ENCODE measurements at places on chromosomes 1 and 21.

DNA sequence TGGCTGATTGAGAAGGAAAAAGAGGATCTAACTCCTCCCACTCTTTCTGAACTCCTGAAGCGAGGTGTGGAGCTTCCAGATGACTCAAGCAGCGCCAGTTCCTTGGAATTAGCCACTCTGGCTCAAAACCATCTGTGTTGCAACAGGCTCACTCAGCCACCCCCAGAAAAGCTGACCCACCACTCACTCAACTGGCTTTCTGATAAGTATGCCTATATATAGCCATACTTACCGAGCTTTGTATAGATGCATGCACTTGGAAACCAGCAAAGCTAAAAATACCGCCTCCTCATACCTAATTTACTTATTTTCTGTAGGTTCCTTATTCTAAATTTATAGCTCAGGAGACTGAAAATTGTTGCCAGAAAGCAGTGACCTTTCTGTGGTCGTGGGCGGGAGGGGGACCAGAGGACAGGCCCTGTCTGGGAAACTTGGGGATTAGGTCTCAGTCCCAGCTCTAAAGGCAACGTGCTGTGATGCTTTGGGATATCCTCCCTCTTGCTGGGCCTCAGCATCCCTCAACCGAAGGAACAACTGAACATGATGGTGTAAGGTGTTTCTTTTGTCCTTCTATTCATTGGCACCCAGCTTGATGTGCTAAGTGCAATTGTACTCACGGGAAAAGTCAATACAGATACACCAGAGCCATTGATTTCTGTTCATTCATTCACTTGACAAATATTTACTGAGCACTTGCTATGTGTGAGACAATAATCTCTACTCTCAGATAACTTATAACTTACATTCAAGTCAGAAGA is 65.7 kb downstream of the NENF start:
- no peak for DNase-seq

DNA sequence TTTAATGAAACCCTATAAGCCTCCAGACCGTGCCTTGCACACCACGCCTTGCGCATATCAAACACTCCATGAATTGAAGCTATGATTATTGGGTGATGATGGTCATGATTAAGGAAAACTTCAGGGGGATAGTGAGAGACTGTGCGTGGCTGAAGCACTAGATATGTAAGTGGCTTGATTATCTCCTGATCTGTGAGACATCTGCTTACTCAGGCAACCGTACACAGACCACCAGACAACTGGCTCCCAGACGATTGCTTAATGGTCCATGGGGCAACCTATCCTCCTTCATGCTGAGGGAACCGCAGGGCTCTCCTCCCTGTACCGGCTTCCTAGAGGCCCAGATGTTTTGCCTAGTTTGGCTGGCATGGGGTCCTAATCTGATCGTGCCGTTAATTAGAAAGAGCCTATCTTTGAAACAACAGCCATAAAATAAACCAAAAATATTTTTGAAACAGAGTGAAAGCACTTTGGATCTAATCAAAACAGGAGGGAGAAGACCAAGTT is 51.6 kb downstream of the IRF2BP2 start:
- DNase-seq, result no peak

GRCh38 chr1:232327899-232328298 is 302.0 kb downstream of the SIPA1L2 start:
- DNase-seq, result no peak

DNA sequence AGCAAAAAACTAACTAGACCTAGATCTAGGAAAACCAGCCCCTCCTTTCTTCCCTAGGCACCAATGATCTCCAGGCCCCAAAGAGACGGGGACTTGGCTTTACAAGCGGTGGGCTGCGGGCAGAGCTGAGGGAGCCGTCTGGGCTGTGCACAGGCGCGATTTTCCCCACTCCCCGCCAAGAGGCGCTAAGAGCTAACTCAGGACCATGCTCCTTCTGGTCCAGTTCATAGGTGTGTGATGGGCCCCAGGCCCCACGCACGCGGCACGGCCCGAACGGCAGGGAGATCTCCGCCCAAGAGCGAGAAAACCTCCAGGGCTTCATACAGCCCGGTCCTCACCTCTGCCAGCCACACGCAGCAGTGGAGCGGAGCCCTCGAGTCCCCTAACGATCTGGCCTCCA is 7.5 kb upstream of the GPR153 start:
- no peak for DNase-seq

GRCh38 chr1:85554630-85555327 is 25.8 kb upstream of the CCN1 start:
- DNase-seq, result no peak

- no peak for DNase-seq
Observed at GRCh38 chr1:167602840-167603239, 27.2 kb upstream of the RCSD1 start.

GRCh38 chr1:117059678-117060440 is at the start of gene TTF2:
Gene TTF2, plus strand, starts transcription at chr1:117060326. Its CDS starts 21 bp downstream, at chr1:117060347.
- DNase-seq, result peak; percentile 97

DNA sequence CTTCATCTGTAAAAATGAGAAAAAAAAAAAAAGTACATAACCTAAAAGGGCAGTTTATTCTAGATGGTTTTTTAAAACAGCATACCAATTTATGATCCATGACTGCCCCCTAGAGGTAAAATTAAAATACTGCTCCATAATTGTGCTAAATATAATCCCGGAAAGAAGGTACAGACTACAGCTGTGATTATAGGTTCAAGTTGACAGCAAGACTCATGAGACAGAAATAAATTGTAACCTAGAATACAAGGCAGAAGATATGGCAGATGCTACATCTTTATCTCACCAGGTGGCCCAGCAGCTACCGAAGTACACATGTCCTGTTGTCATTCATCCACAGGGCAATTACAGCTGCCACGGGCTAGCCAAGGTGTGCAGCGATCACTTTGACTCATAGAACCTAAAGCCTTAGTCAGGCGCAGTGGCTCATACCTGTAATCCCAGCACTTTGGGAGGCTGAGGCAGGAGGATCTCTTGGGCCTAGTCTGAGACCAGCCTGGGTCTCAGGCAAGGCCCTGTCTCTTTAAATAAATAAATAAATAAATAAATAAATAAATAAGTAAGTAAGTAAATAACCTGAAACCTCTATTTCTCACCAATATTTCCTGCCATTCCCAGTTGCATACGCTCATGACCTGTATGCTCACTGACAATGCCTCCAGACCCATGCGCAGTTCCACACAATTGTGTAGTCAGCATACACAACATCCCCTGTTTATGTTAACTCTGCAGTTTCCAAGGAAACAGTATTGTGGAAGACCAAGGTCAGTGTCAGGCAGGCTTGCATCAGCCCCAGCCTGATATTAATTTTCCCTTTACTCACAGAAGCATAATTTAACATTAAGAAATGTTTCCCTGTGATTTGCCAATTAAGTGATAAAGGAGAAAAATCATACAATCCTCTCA is 18.3 kb upstream of the PPIE start:
- peak; percentile 67 for DNase-seq

GRCh38 chr1:20660363-20660762 is 806 bp downstream of the DDOST start:
- DNase-seq, result no peak

DNA sequence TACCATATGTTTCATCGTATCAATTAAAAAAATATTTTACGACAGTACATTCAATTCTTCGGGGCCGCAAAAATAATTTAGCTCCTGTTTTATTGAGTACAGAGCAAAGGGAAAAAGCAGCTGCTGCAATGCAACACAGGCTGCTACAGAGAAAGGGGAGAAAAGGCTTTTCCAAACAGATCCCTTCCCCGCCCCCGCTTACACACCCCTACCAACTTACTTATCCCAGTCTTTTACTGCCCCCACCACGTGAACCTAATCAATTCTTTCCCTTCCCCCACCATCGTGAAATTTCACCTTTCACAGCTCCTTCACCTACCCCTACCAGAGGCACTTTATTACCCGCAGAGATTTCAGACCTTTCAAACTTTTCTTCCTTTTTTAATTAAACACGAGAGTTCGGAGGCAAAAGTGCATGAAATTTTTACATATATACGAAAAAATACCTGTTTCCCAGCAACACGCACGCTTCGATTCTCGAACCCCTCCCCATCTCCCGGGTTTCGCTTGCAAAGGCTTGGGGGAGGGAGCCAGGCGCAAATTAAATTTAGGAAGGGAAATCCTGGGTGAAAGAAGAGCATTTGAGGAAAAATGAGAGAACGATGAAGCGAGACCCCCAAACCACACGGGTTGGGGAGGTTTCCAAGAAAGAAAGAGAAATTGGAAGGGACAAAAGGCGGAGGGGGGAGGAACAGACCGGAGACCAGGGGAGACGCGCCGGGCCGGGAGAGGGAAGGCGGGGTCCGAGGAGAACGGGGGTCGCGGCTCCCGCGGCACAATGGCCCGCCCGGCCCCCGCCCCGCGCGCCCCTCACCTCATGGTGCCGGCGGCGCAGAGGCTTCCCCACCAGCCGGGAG is 823 bp downstream of the ENAH start:
- no peak for DNase-seq

DNA sequence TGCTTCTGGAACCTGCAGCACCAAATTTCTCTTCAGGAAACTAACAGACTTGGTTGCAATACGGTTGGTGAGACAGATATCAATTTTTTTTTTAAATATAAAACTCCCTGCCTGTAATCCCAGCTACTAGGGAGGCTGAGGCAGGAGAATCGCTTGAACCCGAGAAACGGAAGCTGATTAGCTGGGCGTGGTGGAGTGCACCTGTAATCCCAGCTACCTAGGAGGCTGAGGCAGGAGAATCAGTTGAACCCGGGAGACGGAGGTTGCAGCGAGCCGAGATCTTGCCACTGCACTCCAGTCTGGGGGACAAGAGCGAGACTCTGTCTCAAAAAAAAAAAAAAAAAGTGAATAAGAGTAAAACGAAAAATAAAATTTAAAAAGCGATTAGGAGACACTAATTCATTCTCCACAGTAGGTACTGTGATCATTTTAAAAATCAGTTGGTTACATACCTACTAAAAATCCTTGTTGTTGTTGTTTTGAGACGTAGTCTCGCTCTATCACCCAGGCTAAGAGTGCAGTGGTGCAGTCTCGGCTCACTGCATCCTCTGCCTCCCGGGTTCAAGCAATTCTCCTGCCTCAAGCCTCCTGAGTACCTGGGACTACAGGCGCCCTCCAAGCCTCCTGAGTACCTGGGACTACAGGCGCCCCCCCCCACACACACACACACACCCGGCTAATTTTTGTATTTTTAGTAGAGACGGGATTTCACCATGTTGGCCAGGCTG is 796 bp upstream of the RBM8A start:
- DNase-seq, result no peak

DNA sequence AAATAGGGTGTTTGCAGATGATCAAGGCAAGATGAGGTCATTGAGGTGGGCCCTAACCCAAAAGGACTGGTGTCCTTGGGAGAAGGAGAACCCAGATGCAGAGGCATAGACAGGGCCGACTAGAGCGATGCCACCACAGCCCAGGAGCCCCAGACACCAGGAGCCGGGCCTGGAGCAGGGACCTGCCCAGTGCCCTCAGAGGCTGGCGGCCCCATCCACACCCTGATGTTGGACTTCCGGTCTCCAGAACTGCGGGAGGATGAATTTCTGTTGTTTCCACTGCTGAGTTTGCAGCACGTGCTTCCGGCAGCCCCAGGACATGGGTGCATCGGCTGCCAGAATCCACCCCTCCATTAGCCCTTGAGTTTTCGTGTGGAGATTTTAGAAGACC is 7.2 kb upstream of the ACTRT2 start:
- DNase-seq, result no peak

DNA sequence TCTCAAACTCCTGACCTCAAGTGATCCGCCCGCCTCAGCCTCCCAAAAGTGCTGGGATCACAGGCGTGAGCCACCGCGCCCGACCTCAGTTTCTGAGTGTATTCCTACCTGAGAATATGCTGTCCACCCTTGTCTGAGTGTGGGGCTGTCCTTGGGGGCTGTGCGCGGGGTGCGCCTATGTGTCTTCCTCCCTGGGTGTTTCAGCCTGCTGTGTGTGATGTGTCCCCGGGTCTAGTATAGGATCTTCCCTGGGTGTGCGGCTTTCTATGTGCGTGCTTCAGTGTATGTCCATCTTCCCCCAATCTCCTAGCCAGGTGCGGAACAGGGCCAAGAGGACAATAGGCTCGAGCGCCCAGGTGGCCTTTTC is 8.3 kb upstream of the ID3 start:
- no peak for DNase-seq

GRCh38 chr1:182598296-182598695 is 5.9 kb downstream of the RGS16 start:
- DNase-seq, result no peak

GRCh38 chr1:21749859-21750468 is 33.0 kb downstream of the USP48 start:
- no peak for DNase-seq

DNA sequence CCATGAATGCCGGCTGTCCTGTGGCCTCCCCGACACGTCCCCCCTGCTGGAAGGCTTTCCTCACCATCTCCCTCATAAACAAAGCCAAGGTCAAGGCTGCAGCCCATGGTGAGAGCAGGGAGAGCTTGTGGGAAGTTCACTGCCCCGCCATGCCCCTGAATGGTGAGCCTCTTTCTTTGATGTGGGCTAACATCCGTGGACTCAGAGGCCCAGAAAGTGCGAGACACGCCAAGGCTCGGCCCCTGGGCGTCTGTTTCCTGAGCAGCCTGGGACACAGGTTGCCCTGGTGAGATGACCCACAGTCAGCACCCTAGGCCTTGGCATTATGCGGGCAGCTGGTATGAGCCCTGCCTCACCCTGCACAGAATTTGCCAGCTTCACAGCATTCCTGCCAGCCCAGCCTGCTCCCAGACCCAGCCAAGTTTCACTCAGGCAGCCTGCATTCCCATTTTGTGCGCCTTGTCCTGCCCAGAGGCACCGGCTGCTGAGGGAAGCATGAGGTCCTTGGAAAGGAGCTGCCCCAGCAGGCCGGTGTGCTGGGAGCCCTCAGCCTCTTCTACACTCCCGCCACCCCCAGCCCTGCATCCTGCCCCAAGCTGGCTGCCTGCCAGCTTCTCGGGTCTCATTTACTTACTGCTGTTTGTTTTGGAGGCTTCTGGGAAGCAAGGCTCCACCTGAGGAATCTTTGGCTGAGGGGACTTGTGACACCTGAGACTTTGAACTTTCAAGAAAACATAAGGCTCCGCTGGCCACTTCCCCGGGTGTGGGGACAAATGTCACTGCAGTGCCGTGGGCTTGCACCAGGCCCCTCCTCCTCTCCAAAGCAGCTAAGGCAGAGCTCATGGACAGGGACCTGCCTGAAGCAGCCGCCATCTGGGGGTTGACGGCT is 31.9 kb downstream of the NEK2 start:
- no peak for DNase-seq

DNA sequence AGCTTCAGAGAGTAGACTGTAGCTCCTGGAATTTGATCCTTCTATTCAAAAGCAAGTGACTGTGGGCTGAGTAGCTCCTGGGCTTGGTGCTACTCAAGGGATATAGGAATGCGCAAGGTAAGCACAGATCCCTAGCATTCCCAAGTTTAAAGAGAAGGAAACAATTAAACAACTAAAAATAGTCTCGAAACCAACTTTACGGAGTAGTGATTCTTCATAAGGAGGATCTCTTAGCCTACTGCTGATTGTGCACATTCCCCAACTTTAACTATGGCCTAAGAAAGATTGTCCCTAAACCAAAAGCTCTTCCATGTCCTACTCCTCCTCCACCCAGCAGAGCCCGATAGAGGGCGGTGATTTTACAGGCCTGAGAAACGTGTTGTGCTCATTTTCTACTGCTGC is 226.5 kb upstream of the CAMK1G start:
- DNase-seq, result no peak
